ENCODE measurements at places on chromosomes 7 and 10.

DNA sequence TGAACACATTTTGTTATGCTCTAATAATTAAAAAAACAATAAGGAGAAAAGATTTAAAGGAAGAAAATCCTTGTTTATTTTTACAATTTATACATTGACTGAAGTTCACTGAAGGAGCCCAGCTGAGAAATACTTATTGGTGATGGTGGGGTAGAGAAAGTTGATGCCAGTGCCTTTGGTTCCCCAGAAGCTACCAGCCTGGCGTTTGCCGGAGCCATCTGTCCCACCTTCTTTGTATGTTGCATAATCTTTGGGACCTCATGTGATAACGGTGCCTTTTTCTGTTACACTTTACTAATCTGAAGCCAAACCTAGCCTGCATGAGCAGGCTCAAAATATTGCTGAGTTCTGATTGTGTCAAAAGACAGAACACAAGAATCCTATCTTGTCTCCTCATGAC lies 22.7 kb downstream of the ZNF365 start:
- no peak for DNase-seq

- DNase-seq = no peak
Measured at GRCh38 chr10:22927166-22927565, 687 bp upstream of the ARMC3 start.

GRCh38 chr7:42468471-42468870 lies 231.5 kb upstream of the GLI3 start:
- no peak for DNase-seq

- no peak for DNase-seq
Measured at GRCh38 chr7:157014635-157015555, 4.4 kb upstream of the MNX1 start.
